ENCODE measurements at places on chromosomes 1 and 21. TPM values are rescaled to one million over a fixed set of nuclear protein-coding genes. Genes with fewer than 3 reads are reported as not detected.

GRCh38 chr21:21195417-21195943 lies 197.3 kb downstream of the NCAM2 start:
- no peaks in the 10 kb centered on the region for H3K27me3 ChIP-seq
- H3K4me1 ChIP-seq: no peaks in the 10 kb centered on the region
- no peak overlapping the region for H3K27ac ChIP-seq
- no peak for DNase-seq
- H3K36me3 ChIP-seq: no peaks in the 10 kb centered on the region

GRCh38 chr1:40592107-40592803 lies 60.8 kb downstream of the ZNF684 start:
- H3K4me1 ChIP-seq: peaks cover 4% of the 10 kb centered on the region
- H3K27me3 ChIP-seq: no peaks in the 10 kb centered on the region
- H3K27ac ChIP-seq: peak overlapping the region; percentile 55
- no peaks in the 10 kb centered on the region for H3K36me3 ChIP-seq
- no peak overlapping the region for H3K4me3 ChIP-seq

DNA sequence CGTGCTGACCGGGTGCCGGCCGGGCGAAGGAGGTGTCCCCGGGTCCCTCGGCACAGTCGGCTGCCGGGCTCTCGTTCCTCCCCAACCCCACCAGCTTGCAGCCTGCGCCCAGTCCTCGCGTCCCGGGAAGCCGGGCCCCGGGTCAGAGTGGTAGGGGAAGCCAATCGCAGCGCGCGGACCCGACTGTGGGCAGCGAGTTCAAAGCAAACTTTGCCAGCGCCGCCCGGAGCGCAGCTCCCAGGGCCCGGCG lies 328 bp downstream of the MYCL start:
- peak overlapping the region; percentile 82 for H3K27ac ChIP-seq
- H3K4me1 ChIP-seq: no peaks in the 10 kb centered on the region
- peak overlapping the region; percentile 61 for H3K4me3 ChIP-seq
- H3K27me3 ChIP-seq: no peaks in the 10 kb centered on the region
- peak; percentile 33 for DNase-seq
- H3K36me3 ChIP-seq: no peaks in the 10 kb centered on the region

GRCh38 chr1:7007902-7008301 lies 222.6 kb downstream of the CAMTA1 start:
- H3K27ac ChIP-seq: no peak overlapping the region
- no peaks in the 10 kb centered on the region for H3K36me3 ChIP-seq
- DNase-seq: no peak
- no peaks in the 10 kb centered on the region for H3K4me1 ChIP-seq

DNA sequence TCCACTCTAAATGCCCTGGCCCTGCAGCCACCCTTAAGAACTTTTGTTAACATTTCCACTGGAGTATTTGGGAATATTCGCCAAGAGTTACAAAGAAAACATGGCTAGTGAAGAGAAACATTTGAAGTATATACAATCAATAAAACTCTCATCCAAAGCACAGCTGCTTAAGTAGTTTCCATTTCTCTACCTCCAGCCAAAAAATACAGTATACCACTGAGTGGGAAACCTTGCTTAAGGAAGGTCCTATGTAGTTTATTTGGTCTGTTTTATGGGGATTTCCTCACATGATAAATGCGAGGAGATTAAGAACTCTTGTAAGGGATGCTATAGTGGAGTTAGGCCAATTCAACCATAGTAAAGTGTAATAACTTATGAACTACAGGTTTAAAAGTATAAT lies 382.5 kb downstream of the NEGR1 start:
- H3K27ac ChIP-seq: no peak overlapping the region
- H3K27me3 ChIP-seq: no peaks in the 10 kb centered on the region
- H3K4me3 ChIP-seq: no peak overlapping the region
- H3K4me1 ChIP-seq: no peaks in the 10 kb centered on the region

- no peaks in the 10 kb centered on the region for H3K36me3 ChIP-seq
- H3K4me1 ChIP-seq: no peaks in the 10 kb centered on the region
- peak within 1 kb of the TSS; percentile 72 for H3K4me3 ChIP-seq
Measured at GRCh38 chr1:52927212-52928014, at the start of gene SCP2. Gene SCP2, plus strand, starts transcription at chr1:52927276. Its CDS starts 121 bp downstream, at chr1:52927397.

DNA sequence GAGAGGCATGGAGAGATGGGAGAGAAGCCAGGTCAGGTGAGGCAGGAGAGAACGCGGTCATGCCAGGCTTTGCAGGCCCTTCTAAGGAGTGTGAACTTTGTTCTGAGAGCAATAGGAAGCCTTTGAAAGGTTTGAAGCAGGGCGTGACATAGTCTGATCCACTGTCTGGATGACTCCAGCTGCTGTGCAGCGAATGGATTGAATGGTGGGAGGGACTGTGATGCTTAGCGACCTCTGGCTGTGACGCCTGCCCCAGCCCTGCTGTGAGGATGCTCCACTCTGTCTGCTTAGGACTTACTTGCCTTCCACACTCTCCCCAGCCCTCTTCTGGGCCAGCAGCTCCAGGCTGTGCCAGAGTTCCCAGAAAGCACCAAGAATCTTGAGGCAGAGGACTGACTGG lies 41.8 kb upstream of the POU3F1 start:
- H3K4me3 ChIP-seq: no peak overlapping the region
- DNase-seq: no peak
- H3K27me3 ChIP-seq: no peaks in the 10 kb centered on the region
- H3K4me1 ChIP-seq: no peaks in the 10 kb centered on the region
- H3K27ac ChIP-seq: no peak overlapping the region

DNA sequence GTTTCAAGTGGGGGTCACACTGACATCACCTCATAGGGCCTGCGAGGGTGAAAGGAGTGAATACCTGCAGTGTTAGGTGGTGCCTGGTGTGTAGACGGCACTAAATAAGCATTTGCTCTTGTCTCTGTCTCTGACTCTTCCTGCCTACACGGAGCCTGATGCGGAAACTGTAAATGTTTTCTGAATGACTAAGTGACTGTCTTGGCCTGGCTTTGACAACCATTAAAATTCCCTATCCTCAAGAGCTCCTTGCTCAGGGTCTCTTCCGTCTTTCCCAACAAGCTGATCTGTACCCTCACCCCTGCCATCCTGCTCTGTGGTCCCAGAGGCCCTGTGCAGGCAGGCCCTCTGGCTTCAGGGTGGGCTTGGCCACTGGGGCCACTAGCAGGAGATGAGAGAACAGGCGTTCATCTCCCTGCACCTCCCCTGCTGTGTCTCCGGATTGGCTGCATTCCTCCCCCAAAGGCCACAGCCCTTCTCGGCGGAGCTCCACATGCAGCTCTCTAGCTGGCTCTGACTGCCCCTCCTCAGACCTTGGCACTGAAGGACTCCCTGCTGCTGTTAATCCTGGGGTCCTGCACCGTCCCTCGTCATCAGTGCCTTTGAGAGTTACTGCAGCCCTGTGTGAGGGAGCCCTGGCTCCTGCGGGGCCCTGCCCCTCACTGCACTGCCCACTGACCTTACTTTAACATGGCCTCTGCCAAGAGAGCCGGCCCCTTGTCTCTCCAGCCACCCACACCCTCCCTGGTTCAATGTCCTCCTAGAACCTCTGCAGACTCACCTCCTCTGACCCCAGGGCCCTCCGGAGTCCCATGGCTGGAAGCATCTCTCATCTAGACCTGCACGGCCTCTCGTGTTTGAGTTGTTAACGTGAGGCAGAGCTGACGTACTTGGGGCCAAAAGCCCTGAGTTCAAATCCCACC lies 211.1 kb downstream of the MATN1 start:
- H3K36me3 ChIP-seq: no peaks in the 10 kb centered on the region
- no peak overlapping the region for H3K27ac ChIP-seq
- H3K27me3 ChIP-seq: peaks cover 4% of the 10 kb centered on the region

- H3K4me1 ChIP-seq: no peaks in the 10 kb centered on the region
- no peak overlapping the region for H3K4me3 ChIP-seq
- DNase-seq: no peak
- H3K27ac ChIP-seq: no peak overlapping the region
- no peaks in the 10 kb centered on the region for H3K36me3 ChIP-seq
Measured at GRCh38 chr21:34928637-34929036, 120.5 kb downstream of the RUNX1 start.

- H3K27ac ChIP-seq: no peak overlapping the region
- DNase-seq: no peak
- H3K4me3 ChIP-seq: no peak overlapping the region
- H3K27me3 ChIP-seq: no peaks in the 10 kb centered on the region
- H3K4me1 ChIP-seq: no peaks in the 10 kb centered on the region
Measured at GRCh38 chr1:169568497-169568896, 17.8 kb downstream of the F5 start.

DNA sequence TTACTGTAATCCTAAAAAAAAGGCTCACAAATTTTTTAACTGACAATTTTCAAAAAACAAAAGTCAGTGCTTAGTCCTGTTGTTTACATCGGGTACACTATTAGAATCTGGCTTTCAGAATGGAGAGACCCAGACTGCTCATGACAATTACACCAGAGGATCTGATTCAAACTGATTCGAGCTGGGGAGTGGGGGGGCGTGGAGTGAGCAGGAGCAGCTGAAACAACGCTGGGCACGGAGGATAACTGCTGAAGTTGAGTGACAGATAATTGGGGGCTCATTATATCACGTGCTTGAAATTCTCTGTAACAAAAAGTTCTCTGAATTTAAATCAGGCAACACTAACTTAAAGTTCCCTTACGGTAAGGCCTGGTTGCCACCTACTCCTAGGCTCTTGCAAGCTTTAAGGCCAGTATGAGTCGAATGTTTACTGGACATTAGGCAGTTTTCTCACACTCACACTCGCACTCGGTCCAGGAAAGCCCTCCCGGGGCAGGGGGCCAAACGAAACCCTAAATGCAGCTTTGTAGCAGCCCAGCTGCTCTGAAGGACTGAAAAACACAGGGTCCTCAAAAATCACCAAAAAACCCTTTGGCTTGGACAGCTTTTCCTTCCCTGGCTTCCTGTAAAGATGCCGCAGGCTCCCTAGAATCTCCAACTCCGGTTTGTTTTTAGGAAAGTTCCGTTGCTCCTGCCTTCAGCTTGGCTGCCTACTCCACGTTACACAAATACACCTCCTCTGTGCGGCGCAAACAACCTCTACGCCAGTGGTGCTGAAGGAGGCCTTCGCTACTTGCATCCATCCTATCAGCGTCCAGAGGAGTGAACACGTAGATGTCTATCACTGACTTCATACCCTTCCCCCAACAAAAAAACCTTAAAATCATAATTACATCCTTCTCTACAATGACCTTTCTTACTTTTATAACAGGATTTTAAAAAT lies 42.9 kb downstream of the CAPZB start:
- DNase-seq: no peak
- peaks cover 42% of the 10 kb centered on the region for H3K4me1 ChIP-seq
- H3K36me3 ChIP-seq: no peaks in the 10 kb centered on the region
- H3K27ac ChIP-seq: peak overlapping the region; percentile 73
- no peaks in the 10 kb centered on the region for H3K27me3 ChIP-seq
- H3K4me3 ChIP-seq: no peak overlapping the region

Gene IGSF3
- 30.4 TPM for total RNA-seq

Gene CD34
- total RNA-seq: 47.7 TPM

Data from prostate gland (tissue), 2 donors.